ENCODE measurements at places on chromosomes 12 and 14. TPM values are rescaled to one million over a fixed set of nuclear protein-coding genes. Genes with fewer than 3 reads are reported as not detected.
A peak's percentile ranks its signal among the peaks of the same experiment; 100 is the strongest.

GRCh38 chr14:89600029-89600428 lies 183.0 kb upstream of the FOXN3 start:
- DNase-seq: no peak

GRCh38 chr14:89440986-89441909 lies 24.2 kb upstream of the FOXN3 start:
- DNase-seq: no peak

DNA sequence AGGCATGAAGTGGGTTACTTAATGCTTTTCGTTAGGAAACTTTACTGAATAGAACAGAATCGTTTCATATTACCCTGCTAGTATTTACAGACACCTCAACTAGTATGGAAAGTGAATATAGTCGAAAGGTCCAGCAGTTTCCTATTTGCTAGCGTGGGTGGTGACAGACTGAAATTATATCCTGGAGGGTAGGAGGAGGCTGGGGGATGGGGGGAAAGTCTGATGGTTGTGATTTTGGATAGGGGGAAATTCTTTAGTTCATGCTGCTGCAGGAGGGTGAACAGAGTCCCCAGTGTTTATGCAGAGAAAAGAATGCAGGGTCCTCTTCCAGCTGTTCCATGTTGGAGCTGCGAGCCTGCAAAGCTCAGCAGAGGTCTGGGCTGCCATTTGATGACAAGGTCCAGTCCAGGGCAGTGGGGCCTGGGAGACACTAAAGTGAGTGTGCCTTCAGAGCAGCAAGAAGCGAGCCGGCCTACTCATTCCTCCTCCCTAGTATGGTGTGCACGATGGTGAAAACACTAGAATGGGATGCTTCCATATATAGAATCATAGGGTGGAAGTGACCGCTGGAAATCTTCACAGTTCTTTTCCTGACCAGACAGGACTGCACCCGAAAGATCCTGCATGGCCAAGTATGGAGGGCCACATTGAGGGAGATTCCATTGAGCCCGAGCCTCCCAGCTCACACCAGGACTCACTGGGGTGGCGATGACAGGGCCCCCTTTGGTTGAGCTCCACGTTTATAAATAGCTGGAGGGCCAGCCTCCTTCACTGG lies 2.1 kb downstream of the SAMD4A start:
- peak; percentile 60 for DNase-seq

GRCh38 chr12:123917337-123917850 lies 55.2 kb downstream of the CCDC92 start:
- DNase-seq: no peak

GRCh38 chr14:102777711-102778337 lies 575 bp downstream of the TRAF3 start:
- no peak for DNase-seq

GRCh38 chr12:97797473-97797872 lies 334.9 kb downstream of the RMST start:
- no peak for DNase-seq

- DNase-seq: no peak
Measured at GRCh38 chr14:53620890-53621289, 335.7 kb downstream of the BMP4 start.

DNA sequence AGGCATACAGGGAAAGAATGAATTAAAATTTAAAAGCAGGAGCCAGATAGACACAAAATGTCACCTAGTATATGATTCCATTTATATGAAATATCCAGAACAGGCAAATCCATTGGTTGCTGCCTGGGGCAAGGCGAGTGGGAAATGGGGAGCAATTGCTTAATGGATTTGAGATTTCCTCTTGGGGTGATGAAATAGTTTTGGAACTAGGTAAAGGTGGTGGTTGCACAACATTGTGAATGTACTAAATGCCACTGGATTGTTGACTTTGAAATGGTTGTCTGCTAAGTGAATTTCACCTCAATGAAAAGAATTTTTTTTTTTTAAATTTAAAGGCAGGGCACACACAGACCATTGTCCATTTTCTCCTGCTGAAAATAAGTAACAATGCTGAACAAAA lies 61.9 kb downstream of the ABCC9 start:
- no peak for DNase-seq

GRCh38 chr12:48972213-48972951 lies 847 bp upstream of the WNT10B start:
- no peak for DNase-seq

DNA sequence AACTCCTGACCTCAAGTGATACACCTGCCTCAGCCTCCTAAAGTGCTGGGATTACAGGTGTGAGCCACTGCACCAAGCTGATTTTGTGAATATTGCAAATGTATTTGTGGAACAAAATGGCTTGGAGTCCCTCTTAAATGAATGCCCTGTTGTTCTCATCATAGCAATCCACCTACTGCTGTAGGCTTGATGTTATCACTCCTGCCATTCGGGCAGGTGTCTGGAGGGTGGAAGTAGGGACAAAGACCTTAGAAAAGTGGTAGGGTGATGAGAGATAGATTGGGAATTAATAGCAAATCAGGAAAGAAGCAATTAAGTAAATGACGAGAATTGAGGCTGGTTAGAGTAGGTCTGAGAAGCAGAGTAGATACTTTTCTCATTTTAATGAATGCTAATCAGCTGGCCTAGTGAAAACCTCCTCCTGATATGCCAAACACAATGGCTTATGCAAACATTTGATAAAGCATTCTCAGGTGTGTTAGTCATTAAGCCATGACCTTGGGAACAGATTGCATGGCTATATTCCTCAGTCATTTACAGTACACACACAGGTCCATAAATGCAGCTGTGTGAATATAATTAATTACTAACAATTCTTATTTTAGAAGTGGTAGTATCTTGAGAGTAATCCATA lies 60.5 kb upstream of the USP44 start:
- DNase-seq: no peak

DNA sequence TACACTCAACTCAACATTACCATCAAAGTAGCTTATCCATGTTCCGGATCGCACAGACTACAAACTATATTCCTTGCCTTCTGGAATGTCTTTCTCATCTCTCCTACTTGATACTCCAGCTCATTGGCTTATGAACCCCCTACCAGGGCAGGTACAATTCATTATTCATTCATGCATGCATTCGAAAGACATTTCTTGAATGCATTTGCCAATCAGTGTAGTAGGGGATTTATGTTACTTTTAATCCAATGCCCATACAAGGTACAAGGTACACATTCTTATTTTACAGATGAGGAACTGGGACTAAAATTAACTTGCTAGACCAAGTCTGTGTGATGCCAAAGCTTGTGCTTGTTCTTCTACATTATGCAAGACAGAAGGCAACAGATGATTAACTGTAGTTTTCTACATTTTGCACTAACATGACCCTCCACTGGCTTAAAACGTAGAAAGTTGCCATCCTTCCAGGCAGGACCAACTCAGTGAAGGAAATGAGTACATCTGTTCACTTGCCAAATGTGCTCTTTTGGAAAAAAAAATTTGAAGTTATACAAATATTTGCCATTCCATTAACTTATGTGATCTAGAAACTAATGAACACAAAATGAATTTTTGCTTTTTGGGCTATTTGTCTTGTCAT lies 53.8 kb upstream of the KCNJ8 start:
- no peak for DNase-seq

GRCh38 chr12:130473266-130473665 lies 135.6 kb downstream of the PIWIL1 start:
- no peak for DNase-seq

DNA sequence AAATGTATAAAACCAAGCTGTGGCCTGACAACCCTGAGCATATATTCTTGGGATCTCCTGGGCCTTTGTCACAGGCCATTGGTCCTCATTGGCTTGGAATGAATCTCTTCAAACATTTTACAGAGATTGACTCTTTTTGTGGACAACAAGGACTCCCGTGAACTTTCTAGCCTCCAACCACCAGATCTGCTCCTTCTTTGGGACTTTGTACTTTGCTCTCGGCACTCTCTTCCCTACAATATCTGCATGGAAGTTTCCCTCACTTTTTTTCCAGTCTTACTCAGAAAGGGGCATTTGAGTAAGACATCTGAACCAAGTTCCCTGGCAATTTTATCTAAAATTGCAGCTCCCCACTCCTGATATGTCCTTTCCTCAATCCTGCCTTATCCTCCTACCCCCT lies 158.8 kb downstream of the PHLDA1 start:
- no peak for DNase-seq

- DNase-seq: no peak
Measured at GRCh38 chr12:38691164-38691563, 214.2 kb downstream of the CPNE8 start.

GRCh38 chr12:46108721-46109120 lies 118.3 kb upstream of the SCAF11 start:
- DNase-seq: no peak

DNA sequence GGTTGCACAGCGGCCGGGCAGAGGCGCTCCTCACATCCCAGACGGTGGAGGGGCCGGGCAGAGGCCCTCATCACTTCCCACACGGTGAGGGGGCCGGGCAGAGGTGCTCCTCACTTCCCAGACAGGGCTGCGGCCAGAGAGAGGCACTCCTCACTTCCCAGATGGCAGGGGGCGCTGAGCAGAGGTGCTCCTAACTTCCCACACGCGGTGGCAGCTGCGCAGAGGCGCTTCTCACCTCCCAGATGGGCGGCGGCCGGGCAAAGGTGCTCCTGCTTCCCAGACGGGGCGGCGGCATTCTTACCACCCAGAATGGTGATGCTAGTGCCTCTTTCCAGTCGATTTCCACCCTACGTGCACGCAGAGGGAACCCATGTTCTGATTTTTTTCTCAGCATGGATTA lies 304.4 kb downstream of the RGS6 start:
- no peak for DNase-seq

DNA sequence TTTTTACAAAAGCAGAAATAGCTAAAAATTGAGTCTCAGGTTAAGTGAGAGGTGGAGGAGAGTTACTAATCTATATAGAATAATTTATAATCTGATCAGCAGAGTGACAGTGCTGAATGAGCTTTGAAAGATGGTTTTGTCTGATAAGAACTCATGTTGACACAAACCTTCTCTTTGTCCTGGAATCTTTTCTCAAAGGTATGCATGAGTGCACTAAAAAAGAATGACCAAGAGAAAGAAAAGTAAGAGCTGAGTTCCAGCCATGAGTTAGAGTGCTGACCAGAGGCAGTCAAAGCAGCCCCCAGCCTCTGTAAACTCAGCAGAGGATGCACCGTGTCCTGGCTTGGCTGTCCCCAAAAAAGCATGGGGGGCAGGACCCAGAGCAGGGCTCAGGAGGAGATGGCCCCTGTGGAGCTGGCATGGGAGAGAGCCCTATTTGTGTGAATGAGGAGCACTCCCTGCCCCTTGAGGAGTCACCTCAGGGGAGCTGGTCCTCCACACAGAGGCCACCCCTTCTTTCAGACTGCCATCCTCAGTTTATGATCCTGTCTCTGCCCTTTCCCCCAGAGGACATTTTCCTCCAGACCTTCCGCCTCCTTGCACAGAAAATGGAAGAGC lies 129.8 kb downstream of the SEC23A start:
- no peak for DNase-seq

GRCh38 chr12:66061557-66062289 lies 68.8 kb downstream of the LLPH start:
- no peak for DNase-seq

DNA sequence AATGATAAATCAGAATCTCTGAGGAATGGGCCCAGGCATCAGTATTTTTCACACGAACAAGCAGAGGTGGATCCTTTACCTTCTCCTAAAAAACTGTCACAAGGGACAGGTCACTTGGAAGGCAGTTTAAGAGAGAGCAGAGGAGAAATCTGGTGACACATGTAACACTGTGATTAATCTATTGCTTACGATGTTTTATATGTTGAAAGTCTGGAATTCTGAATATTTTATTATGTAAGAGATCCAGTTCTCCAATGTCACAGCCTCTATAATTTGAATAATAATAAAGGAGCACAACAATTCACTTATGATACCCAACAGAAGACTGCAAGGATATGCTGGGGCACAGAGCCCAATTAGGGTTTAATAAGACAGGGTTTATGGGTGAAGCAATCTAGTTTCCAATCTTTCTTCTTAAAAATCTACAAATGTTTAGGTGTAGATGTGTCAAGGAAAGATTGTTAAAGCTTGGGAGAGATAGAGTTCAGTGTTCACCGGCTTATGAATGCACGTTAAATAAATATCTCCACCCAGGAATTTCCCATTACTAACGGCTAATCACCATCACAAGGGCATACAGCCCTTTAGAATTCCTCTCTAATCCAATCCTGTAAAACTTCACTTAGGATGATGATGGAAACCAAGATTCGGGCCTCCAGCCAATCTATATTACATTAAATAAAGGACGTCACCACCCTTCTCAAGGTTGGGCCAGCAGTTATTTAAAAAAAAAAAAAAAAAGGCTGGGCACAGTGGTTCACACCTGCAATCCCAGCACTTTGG lies 23.4 kb downstream of the DUSP16 start:
- no peak for DNase-seq

DNA sequence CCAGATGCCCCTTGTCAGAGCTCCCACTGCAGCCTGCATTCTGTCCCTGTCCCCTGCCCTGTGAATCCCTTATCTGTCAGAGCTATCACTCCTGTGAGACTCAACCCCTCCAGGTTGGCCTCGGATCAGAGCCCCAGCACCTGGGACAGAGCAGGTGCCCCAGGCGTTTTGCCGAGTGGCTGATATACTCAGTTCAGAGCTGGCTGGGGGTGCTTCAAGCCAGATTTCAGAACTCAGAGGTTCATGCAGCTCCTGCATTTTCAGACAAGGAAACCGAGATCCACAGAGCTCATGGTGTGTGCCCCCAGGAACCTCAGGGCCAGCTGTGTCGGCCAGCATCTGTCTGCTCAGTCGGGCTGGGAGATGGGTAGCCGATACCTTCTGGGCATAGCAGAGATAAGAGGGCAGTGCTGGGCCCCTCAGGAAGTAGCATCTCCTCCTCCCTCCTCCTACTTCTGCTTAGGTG lies 228.0 kb upstream of the RTL1 start:
- DNase-seq: no peak

The ARHGAP9 gene
- polyA plus RNA-seq: 9.3 TPM

The TMEM229B gene
- polyA plus RNA-seq: not detected

The CDCA3 gene
- 28.0 TPM for polyA plus RNA-seq

The DCN gene
- polyA plus RNA-seq: 2,121 TPM

The LMNTD1 gene
- polyA plus RNA-seq: not detected

The TAS2R14 gene
- 1.8 TPM for polyA plus RNA-seq

The GNB3 gene
- 24.2 TPM for polyA plus RNA-seq

The GYS2 gene
- polyA plus RNA-seq: 0.58 TPM

The SLC25A21 gene
- 1.9 TPM for polyA plus RNA-seq

The PRKD1 gene
- 13.0 TPM for polyA plus RNA-seq

The SLC10A1 gene
- not detected for polyA plus RNA-seq

The SLIRP gene
- polyA plus RNA-seq: 67.0 TPM

The CAPZA3 gene
- not detected for polyA plus RNA-seq
